ENCODE measurements at places on chromosomes 2 and 18.

GRCh38 chr2:100969998-100970397 lies 32.1 kb upstream of the RPL31 start:
- DNase-seq, result no peak

- DNase-seq, result no peak
Measured at GRCh38 chr2:173456960-173457359, 102.3 kb downstream of the CDCA7 start.

DNA sequence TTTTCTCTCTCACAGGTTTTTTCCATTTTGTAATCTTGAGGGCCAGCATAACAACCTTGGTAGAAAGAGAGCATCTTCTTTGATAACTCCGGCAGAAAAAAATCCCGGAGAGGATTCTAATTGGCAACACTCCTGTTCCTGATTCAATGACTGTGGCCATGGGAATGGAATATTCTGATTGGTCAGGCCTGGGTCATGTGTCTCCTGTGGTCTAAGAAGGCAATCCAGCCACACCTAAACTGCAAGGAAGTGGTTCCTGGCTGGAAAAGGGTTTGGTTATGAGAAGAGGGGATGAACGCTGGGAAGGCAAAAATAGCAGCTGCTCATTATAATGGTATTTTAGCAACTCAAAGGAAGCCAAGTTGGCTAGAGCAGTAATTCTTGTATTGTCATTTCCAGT lies 24.8 kb upstream of the ZNF638 start:
- no peak for DNase-seq

- DNase-seq, result no peak
Measured at GRCh38 chr2:230418341-230419016, 2.5 kb downstream of the SP100 start.
